ENCODE measurements at places on chromosomes 6 and 20. TPM values are rescaled to one million over a fixed set of nuclear protein-coding genes. Genes with fewer than 3 reads are reported as not detected.
A peak's percentile ranks its signal among the peaks of the same experiment; 100 is the strongest.

The SSTR4 gene
- not detected for total RNA-seq

DNA sequence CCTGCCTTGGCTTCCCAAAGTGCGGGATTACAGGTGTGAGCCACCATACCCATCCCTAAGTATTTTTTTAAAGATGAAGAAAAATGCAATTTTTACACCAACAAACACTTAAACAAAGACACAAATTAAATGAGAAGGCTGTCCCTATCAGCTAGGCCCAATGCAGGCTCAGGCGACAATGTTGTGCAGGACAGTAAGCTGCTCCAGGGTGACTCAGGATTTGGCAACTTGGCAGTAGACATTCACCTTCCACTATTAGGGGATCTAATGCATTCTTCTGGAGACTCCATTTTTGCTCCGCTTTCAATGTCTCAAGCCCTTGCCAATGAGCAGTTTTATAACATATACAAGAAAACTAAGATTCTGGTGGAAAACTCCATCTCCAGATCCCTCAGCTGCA is 19.7 kb downstream of the NDRG3 start:
- no peak for DNase-seq

DNA sequence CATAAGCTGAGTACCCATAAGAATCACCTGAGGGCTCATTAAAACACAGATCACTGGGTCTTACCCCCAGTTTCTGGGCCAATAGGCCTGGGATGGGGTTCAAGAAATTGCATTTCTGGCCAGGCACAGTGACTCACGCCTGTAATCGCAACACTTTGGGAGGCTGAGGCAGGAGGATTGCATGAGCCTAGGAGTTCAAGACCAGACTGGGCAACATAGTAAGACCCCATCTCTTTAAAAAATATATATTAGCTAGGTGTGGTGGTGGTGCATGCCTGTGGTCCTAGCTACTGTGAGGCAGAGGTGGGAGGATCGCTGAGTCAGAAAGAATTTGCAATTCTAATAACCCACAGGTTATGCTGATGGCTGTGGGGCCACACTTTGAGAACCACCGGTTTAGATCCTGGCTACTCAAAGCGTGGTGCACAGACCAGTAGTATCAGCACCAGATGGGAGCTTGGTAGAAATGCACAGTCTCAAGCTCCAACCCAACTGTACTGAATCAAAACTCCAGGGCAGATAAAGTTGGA is 2.0 kb downstream of the CCM2L start:
- DNase-seq = no peak

- DNase-seq = no peak
Observed at GRCh38 chr6:16140607-16141006, 11.7 kb downstream of the MYLIP start.

GRCh38 chr6:40352006-40352405 is 235.2 kb downstream of the LRFN2 start:
- DNase-seq = no peak

GRCh38 chr6:17705778-17706579 is 746 bp downstream of the NUP153 start:
- peak; percentile 80 for DNase-seq

DNA sequence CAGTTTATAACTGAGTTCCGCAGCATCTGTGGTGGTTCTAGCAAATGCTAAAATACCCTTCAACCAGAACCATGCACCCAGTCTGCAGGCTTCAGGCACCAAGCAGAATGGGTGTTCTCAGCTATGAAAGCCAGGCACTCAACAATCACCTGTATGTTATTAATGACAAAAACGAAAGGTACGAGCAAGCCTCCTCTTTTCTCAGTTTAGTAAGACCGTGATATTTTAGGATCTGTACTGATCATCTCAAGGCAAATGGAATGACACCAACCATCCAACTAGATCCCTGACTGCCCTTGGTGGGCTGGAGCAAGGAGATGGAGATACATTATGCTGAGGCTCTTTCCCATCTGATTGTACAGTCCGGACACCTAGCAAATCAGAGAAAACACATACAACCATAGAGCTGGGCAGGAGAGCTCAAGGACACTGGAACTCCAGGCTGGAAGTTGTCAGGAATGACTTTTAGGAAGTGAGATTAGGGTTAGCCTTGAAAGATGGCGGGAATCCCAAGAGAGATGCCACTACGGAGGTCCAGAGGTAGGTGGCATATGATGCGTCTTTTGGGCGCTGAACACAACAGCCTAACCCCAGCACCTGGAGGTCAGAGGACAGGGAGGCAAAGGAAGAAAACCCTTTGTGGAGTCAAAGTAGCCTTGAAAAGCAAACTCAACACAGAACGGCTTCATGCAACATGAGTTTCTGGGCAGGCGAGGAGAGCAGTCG is 33.4 kb downstream of the SLC23A2 start:
- no peak for DNase-seq

DNA sequence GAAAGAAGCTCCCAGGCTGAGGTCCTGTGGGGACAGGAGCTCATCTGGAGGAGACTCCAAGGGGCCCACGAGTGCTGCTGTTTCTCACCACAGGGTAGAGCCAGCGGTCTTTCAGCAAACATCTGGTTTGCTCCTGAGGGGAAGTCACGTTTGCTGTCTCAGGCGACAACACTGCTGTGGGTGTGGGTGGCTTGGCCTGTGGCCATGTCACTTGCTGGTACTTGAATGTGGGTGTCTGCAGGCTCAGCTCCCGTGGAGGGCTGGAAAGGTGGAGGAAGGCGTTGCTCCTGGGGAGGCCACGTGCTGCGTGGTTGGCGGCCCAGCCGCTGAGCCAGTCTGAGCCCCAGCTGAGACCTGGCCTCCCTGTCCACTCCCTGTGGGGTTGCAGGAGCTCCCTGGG is 52.8 kb upstream of the MPC1 start:
- DNase-seq = no peak

- DNase-seq = no peak
Observed at GRCh38 chr20:9829835-9830234, 9.0 kb downstream of the PAK5 start.

The PDYN gene
- total RNA-seq = not detected

DNA sequence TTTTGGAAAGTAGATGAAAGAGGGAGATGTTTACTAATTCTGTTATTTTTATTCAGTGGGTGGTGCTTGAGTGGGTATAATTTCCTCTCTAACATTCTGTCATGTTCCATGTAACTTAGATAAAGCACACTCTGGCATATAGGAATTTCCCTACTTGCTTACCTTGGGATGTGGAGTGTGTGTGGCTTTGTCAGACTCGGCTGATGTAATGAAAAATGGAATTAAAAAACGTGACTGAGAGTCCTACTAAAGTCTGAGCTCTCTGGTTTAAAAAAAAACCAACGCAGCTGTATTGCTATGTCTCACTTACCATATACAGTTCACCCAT is 98.3 kb downstream of the JARID2 start:
- no peak for DNase-seq

- DNase-seq = no peak
Observed at GRCh38 chr6:106847116-106847515, 127.4 kb downstream of the CD24 start.

The AKAP7 gene
- 11.5 TPM for total RNA-seq

DNA sequence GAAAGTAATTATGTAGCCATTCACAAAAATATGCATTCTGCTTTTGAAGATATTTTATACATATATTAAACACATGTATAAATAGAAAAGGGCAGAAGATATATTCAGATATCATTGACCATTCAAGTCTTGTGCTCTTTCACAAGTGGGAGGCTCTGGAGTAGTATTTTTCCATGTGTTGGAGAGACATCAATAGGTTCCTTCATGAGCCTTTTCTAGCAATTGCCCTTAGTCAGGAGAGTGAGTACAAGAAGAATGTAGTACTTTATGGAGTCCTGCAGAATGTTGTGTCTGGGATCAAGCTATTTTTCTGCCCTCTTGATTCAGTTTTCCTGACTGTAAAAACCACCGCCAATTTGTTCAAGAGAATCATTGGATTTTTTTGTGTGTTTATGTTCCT is 117.9 kb downstream of the LRRC1 start:
- no peak for DNase-seq

DNA sequence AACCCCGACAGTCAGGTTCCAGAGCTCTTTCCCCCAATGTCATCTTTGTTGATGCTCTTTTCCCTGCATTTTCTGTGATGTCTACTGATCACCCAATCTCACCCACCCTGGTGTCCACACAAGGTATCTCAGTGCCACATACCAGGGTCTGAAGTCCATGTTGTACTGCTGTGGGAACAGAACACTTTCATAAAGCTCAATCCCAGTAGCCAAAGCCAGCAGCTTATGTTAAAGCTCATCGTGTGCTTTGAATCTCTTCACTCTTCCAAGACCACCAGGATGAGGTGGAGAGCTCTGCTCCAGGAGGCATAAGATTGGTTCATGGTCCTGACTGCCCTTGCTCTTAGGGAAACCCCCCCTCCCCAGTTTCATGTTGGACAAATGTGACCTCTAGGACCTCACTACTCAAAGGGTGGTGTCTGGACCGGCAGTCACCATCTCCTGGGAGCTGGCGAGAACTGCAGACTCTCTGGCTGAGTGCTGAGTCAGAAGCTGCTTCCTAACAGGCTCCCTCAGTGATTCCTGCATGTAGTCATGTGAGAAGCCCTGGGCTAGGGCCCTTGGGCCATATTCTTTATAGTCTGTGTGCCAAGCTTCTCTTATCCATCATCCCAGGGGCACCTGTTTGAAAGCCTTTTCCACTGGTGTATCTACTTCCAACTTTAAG is 13.4 kb upstream of the CPNE5 start:
- DNase-seq = peak; percentile 56

The SLC17A1 gene
- not detected for total RNA-seq

The HLA-DQA2 gene
- total RNA-seq = 1.8 TPM

- no peak for DNase-seq
Observed at GRCh38 chr6:13355999-13356785, 27.9 kb upstream of the TBC1D7 start.

The OGFR gene
- 20.9 TPM for total RNA-seq

DNA sequence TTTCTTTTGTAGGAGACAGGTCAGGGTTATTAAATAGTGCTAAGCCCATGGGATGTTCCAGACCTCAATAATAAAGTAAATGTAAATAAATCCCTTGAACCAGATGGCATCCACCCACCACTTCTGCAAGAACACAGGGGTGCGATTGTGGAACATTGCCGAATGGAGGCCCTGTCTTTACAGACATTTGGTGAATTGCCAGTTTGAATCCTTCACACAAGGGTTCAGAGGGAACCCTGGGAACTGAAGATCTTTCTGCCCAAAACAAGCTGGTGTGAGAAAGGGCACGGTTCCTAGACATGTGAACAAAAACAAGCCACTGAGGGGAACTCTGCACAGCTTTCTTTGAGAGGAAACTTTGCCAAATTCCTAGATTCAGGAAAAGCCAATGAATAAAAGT is 30.2 kb upstream of the RNF8 start:
- no peak for DNase-seq
